ENCODE measurements at places on chromosomes 1 and 21. TPM values are rescaled to one million over a fixed set of nuclear protein-coding genes. Genes with fewer than 3 reads are reported as not detected.

The SAMSN1 gene
- 0.33 TPM for total RNA-seq

The LRRC8B gene
- 19.8 TPM for total RNA-seq

The TSPEAR gene
- 0.10 TPM for total RNA-seq

The NGF gene
- total RNA-seq: not detected

The ADORA3 gene
- total RNA-seq: not detected

The TMIGD3 gene
- 0.59 TPM for total RNA-seq

The NECTIN4 gene
- 0.54 TPM for total RNA-seq

The ELAVL4 gene
- not detected for total RNA-seq

The HES2 gene
- total RNA-seq: 31.5 TPM

The MAN1C1 gene
- total RNA-seq: 0.67 TPM

The LCE7A gene
- total RNA-seq: not detected

The MXRA8 gene
- total RNA-seq: 0.34 TPM

The TRABD2B gene
- not detected for total RNA-seq

The KIAA0040 gene
- total RNA-seq: 16.5 TPM

The CR1L gene
- total RNA-seq: 1.00 TPM

The ATG4C gene
- total RNA-seq: 5.9 TPM

The APCS gene
- not detected for total RNA-seq

The INTS7 gene
- 14.7 TPM for total RNA-seq

The UTP25 gene
- 9.3 TPM for total RNA-seq

The SPRR2G gene
- not detected for total RNA-seq
